ENCODE measurements at places on chromosomes 2 and 18.

- DNase-seq = peak; percentile 8
These were observed 188.2 kb downstream of the PLCL1 start for GRCh38 chr2:197992482-197993133.

DNA sequence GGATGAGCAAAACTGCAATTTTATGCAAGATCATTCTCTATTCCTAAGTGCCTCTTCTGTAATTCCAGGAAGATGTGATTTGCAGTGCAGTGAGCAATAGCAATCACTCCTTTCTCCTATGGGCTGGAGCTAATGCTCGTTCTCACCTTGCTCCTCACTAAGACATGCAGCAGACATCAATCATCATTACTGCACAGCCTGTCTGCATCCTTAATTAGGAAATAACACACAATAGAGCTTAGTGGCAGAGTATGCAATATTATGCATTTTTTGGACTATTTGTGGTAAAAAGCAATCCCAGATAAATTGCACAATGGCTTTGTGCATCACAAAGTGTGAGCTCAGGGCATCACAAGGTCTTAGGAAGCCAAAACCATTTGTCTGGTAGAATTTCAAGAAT, 32.6 kb upstream of the RAPH1 start:
- no peak for DNase-seq

GRCh38 chr2:78304678-78305077, 720.8 kb upstream of the REG3G start:
- no peak for DNase-seq

DNA sequence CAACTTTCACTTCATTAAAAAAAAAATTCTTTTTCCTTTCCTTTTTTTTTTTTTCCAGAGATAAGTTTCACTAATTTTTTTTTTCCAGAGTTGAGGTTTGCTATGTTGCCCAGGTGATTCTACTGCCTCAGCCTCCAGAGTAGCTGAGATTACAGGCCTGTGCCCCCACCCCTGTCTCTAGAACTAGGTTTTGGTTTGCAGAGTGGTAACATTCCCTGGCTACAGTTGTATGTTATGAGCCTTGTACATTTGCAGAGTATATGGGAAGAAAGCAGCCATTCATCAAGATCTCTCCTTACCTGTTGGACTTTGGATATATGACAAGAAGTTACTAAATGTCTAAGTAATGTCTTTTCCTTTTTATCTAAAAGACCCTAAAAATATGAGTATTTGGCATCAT, 298.4 kb downstream of the MYCN start:
- no peak for DNase-seq

- no peak for DNase-seq
These were observed 37.5 kb downstream of the ST8SIA5 start for GRCh38 chr18:46719388-46719787.

GRCh38 chr2:35522450-35522849, 833.1 kb upstream of the CRIM1 start:
- no peak for DNase-seq

DNA sequence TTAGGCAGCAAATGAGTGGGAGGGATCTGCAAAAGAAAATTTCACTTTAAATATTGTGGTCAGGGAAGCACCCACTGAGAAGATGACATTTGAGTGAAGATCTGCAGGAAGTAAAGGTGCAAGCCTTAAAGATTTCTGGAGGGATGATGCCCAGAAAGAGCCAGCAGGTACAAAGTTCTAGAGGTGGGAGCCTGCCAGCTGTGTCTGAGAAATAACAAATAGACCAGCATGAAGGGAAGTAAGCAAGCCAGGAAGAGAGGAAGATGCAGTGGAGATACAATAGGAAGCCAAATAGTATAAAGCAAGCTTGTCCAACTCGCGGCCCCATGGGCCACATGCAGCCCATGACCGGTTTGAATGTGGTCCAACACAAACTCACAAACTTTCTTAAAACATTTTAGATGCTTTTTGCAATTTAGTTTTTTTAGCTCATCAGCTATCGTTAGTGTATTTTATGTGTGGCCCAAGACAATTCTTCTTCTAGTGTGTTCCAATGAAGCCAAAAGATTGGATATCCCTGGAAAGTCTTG, 489.9 kb downstream of the DCC start:
- no peak for DNase-seq

GRCh38 chr2:53114582-53114981, 653.0 kb upstream of the CHAC2 start:
- no peak for DNase-seq

GRCh38 chr2:121408641-121409040, 122.0 kb upstream of the RNU4ATAC start:
- DNase-seq = no peak

GRCh38 chr2:55114597-55114996, 64.3 kb upstream of the RTN4 start:
- DNase-seq = no peak

GRCh38 chr2:232977438-232977971, 35.6 kb downstream of the NGEF start:
- no peak for DNase-seq

DNA sequence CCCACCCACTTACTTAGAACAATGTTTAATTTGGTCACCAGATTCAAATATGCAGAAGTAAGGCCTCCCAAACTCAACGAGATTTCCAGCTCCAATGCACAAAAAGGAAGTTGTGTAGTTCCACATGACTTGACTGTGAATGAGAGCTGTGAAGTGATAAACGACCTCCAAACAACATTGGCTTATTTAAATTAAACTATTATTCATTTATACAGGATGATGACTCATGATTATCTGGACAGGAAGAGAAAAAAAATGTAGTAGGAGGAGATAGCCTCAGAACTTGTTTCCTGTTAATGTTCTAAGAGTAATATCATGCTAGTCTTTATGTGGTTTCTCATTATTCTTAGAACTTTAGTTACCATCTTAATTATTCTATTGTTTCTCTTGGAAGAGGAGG, 237.3 kb downstream of the C1D start:
- peak; percentile 65 for DNase-seq

DNA sequence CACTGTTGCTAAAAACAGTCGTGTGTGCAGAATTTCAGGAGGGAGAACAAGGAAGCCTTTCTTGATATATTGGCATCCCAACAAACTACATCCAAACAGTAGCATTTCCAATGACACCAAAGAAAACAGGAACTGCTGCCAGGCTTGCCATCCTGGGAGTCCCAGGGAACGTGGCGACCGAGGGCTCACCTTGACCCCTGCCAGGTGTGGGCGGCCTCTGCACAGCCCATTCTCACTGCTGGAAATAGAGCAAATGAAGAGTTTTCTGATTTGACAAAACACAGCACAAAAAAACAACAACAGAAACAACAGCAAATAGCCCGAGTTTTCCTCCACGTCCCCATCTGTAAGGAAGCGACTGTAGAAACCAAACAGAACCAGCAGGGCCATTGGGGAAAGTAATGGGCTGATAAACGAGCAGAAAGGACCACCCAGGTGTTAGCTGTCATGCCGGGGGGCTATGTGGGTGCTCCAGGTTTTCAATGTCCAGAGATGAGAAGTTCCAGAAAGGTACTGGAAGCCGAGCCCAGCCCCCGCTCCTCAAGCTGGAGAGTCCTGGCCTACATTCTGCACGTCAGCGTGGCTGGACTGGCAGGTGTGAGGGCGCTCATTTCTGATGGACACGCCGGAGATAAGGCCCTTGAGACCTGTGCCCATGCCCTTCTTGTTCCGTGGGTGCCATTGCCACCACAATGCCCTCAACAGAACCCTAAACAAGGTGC, 80.8 kb downstream of the TWIST2 start:
- DNase-seq = no peak

DNA sequence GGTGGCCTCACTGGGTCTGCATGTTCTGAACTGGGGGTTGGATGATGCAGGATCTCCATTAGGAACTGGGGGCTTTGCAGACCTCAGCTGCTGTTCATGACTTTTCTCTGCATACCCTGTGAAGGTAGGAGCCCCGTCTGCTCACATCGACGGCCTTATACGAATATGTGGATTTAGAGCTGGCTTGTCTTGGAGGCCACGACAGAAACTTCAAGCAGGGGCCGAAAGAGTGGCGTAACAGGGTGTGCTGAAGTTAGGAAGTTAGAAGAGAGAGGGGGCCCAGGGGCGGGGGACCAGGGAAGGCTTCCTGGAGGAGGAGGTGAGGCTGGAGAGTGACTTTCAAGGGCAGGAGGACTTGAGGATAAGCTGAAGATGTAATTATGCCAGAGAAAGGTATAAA, 144.9 kb downstream of the TSN start:
- no peak for DNase-seq

- no peak for DNase-seq
These were observed 248.5 kb downstream of the TMEM182 start for GRCh38 chr2:103010306-103010705.

DNA sequence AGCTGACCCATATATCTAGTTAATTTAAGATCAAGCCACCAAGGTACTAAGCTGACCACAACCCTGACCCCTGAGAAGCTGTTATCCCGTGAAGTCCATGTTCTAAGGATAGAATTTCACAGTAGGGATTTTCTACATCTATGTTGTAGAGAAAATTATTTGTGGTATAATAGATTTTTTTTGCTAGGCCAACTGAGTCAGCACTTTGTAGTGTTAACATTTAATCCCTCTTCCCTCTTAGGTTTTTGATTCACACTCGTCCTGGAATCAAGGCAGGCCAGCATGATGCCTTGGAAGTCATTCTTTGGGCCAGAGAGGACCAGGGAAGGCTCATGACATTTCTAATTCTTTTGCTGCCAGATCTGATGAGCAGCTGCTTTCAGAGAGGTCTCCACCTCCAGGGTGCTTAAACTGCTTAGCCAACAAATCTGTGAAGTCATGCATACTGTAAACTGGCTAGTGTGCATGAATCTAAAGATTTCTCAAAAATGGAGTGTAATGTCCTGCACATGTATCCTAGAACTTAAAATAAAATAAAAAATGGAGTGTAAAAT, 102.5 kb downstream of the RBM43 start:
- no peak for DNase-seq

DNA sequence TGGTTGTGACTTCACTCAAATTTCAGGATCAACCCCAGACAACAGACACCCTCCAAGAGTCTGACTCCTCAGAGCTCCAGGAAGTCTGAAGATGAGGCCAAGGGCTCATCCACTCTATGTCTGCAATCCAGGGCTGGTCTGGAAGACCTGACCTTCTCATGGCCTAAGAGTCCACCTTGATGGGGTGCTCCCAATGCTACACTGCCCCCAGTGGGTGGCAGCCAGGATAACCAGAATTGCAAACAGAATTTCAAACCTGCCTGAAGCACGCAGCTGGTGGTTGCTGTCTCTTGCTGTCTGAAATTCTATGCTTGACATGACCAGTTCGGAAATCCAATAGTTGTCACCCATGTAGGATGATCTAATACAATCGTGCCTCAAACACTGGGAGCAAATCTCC, 96.0 kb downstream of the UXS1 start:
- DNase-seq = no peak

GRCh38 chr2:27940090-27940671, 49.7 kb downstream of the BABAM2 start:
- no peak for DNase-seq

DNA sequence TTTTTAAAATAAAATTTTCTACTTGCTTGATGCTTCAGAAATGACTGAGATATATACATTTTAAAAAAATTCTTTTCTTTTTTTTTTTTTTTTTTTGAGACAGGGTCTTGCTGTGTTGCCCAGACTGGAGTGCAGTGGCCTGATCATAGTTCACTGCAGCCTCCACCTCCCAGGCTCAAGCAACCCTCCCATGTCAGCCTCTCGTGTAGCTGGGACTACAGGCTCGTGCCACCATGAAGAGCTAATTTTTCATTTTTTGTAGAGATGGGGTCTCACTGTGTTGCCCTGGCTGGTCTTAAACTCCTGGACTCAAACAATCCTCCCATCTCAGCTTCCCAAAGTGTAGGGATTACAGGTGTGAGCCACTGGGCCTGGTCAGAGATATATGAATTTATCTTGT, 12.9 kb downstream of the CYS1 start:
- DNase-seq = no peak

GRCh38 chr2:155309483-155309882, 611.0 kb downstream of the KCNJ3 start:
- DNase-seq = no peak

DNA sequence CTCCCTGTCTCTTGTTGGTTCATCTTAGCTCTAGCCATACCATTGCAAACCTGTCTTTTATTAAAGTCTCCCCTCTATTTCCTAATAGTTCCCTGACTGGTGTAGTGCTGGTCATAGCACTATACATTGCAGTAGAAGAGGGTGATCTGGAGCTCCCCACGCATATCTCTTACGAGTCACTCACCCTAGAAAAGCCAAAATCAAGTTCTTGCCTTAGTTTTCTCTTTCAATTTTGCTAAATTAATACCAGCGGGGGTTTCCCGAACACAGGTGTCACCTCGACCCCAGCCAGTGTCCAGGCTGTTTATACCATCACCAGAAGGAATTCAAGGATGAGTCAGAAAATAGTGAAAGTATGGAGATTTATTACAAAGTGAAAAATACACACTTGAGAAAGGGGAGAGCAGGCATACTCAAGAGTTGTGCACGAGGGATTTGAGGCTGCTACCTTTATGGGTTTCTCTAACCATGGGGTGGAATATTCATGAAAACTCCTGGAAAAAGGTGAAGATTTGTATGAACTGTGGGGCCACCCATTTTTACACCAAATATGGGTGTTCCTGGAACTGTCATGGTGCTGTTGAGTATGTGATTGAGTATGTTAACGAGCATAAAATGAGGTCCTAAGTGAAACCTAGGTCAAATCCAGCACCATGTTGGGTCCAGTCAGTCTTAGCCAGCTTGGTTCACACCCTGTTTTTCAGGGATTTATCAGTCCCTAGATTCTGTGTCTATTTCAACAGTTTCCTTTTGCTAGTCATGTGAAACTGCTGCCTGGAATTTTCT, 20.2 kb downstream of the PROKR1 start:
- no peak for DNase-seq

- DNase-seq = no peak
These were observed 31.9 kb upstream of the CPS1 start for GRCh38 chr2:210524533-210524932.

GRCh38 chr2:216773072-216773471, 77.7 kb upstream of the IGFBP5 start:
- DNase-seq = no peak

GRCh38 chr2:191018643-191019119, 4.7 kb upstream of the STAT1 start:
- DNase-seq = no peak

DNA sequence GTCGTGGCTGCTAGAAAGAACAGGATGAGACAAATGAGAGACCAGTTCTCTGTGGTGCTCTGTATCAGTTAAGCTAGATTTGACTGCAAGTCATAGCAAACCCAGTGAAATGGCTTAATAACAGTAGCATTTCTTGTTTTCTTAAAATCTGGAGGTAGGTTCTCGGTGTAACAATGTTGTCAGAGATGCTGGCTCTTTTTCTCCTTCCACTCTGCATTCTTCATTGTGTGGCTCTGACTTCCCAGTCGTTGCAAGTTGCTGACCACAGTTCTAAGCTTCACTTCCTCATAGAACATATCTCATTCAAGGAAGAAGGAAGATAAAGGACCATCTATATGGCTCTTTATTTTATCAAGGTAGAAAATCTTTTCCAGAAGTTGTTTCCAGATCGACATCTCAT, 7.9 kb upstream of the CKAP2L start:
- DNase-seq = no peak

- no peak for DNase-seq
These were observed 113.7 kb upstream of the ZFP36L2 start for GRCh38 chr2:43340066-43340465.

Data from NAMALWA (cell line).